Spleen (tissue), 13 donors: ENCODE measurements at places on chromosomes 12 and 14. TPM values are rescaled to one million over a fixed set of nuclear protein-coding genes. Genes with fewer than 3 reads are reported as not detected.

The KRT6B gene
- total RNA-seq: not detected

The LIN7A gene
- total RNA-seq: 14.8 TPM

DNA sequence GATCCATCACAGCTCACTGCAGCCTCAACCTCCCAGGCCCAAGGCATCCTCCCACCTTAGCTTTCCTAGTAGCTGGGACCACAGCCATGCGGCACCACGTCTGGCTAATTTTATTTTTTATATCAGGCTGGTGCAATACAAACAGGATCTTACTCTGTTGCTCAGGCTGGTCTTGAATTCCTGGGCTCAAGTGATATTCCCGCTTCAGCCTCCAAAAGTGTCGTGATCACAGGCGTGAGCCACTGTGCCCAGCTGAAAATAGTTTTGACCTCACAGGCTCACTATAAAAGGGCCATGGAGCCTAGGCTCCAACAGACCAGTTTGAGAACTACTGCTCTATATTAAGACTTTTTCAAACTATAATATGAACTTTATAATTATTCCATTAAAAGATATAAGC, 37.3 kb downstream of the SNX6 start:
- peak; percentile 15 for DNase-seq

DNA sequence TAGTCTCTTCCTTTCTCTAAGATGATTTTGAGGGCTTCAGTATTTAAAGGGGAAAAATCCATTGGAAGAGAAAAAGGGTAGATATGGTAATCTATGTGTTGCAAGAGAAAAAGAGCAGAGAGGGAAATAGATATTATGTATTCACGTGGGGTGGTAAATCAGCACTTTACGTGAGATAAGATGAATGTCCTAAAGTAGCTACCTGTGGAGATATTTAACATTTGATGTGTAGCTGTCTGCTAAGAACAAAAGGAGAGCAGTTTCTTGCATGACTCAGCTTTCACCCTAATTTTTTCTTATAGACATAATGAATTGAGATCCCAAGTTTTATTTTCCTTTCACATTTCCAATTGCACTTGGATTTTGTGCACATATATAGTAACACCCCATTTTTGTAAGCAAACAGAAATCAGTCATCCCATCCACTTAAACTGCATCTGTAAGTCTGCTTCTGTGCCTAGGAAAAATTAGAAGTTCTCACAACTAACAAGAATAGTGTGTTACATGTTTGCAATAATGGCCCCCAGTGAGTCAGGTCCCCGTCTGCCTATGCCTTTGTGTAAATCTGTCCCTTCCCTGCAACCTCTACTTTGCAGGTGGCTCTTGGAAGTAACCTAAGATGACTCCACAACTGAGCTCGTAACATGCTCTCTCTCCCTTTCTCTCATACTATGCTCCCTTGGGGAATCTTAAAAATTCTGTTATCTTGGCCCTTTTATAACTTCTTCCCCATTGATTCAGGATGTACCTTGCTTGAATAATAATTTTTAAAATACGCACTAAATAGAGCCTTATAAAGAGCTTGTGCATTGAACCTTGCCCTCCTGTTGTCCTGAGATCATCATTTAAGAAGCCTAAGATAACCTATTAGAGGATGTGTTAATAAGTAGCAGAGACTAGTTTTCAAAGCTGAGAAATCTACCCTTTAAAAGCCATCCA, 3.7 kb downstream of the TMTC3 start:
- no peak for DNase-seq

The KRT1 gene
- 0.58 TPM for total RNA-seq

DNA sequence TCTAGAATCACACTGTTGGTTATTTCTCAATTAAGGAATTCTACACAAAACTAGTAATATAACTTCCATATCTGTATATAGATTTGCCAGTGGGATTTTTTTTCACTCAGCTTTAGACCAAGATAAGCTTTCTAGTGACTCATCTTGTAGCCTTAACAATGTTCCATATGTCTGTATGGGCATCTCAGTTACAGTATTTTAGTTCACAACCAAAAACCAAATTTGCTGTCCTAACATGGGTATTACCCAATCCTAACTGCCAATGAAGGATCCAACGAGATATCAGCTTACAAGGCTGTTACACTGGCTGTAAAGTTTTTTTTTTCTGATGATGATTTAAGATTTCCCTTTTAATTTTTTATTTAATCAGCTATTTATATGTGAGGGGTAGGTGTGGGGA, 31.5 kb upstream of the KRR1 start:
- DNase-seq: no peak

The SERPINA3 gene
- 7.9 TPM for total RNA-seq

GRCh38 chr14:94052662-94053061, 26.5 kb downstream of the OTUB2 start:
- peak; percentile 17 for DNase-seq

DNA sequence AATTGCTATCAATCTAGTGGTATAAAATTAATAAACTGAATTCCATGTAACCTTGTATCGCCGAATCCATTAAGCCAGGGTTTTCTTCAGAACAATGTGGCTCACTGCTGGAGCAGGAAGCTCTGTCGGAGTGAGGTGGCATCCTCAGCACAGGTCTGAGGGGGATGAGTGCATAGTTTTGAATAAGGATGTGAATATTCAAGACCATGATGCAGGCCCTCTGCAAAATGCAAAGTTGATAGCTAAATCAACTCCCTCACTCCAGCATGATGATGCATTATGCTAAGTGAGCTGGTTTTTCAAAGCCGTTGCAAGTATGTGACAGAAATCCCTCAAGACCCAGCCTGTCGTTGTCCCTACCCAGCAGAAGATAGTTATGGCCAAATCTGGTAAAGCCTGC, 53.0 kb downstream of the TRIM9 start:
- DNase-seq: no peak

The CLEC4D gene
- 9.2 TPM for total RNA-seq

The SNW1 gene
- total RNA-seq: 46.3 TPM

The OR6C2 gene
- total RNA-seq: not detected

The RIMBP2 gene
- 3.7 TPM for total RNA-seq

DNA sequence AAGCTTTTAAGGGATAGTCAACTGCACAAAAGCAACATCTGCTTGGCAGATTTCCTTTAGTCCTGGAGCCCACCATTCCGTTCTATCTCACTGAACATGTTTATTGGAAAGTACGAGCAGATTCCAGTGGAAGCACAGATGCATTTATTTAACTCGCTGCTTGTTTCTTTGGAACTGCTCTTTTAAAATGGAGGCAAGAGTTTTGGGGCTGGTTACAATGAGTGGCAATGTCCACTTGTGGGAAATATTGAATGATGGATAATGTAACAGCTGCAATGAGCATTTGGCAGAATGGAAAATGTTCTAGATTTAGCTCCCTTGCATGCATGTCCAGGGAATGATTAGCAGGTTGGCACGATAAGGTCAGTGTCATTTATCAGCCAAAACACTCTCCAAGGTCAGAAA, 163.0 kb downstream of the ATP23 start:
- DNase-seq: no peak

The CYP27B1 gene
- total RNA-seq: 0.33 TPM

DNA sequence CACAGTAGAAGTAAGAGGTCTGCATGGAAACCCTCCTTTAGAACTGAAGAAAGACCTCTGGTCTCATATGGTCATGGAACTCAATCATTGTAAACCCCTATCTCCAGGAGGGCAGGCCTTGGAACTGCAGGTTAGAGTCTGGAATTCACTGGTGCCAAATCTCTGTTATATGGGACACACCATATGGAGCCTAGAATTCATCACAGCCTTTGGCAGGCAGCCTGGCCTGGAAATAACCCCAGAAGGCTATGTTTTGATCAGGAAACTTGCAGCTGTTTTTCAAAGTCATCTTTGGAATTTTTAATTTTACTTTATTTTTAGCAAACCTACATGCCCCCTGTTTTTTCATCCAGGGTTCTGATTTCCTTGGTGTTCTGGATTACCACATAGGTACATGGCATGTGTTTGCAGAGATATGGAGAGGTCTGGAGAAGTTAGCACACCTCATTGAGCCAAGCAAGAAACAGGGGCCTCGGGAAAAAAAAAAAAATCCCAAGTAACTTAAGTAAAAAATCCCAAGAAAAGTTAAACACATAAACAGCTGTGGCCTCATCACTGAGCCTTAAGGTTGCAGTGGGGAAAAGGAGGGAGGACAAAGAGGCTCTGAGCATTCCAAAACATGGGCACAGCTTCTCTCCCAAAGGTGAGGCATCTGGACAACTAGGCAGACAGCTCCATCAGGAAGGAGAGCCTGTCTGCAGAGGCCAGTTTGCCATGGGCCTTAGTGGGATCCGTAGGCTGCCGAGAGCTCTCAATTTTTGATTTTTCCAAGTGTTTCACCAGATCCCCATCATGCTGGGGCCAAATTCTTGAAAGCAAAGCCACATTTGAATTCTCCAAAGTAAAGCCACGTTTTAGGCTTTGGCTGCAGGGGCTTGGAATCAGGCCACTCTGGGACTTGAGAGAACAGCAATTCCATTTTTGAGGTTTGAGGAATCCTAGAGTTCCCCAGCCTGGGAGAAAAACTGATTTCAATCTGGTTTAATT, 339.6 kb upstream of the TBX3 start:
- DNase-seq: no peak
